Activated CD4-positive, alpha-beta T cell treated with anti-CD3 and anti-CD28 coated beads for 36 hours (primary cell): ENCODE measurements at places on chromosomes 5 and 9.

- no peak for DNase-seq
Observed at GRCh38 chr5:129118826-129119225, 24.3 kb downstream of the ISOC1 start.

GRCh38 chr5:141941307-141941706 is 16.7 kb downstream of the PCDH12 start:
- DNase-seq = no peak

DNA sequence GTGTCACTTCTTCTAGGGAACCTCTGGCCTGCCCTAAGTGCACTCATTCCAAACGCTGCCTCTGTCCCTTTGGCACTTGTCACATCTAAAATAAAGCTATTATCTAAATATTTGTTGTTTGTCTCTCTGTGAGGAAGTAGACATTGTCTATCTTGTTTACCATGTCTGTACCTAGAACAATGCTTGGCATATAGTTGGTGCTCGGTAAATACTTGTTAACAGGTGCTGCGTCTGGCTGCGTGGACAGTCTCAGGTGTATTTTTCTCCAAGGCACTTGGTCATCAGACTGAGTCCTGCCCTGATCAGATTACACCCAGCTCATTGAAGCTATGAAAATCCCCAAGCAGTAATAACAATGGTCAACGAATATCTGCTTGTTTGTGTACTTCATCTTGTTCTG is 174.9 kb upstream of the SMIM23 start:
- no peak for DNase-seq

- DNase-seq = no peak
Observed at GRCh38 chr5:12614608-12615007, 710.4 kb upstream of the CTNND2 start.

DNA sequence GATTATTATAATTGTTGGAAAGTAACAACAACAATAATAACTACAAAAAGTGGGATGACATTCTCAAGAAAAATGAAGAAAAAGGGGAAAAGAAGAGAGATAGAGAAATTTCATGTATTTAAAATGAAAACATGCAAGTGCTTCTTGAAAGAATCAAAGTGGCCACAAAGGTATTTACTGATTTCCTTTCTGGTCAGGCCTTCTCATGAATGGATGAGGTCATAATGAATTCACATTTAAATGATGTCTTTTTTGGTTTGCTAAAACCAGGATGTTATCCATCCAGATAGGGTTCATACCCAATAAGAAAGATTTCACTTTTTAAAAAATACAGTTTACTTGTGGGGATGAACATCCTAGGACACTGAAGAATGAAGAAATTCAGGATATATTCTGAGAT is 446.4 kb upstream of the PTGER4 start:
- DNase-seq = no peak
